ACHN (cell line): ENCODE measurements at places on chromosomes 16 and 17.
A peak's percentile ranks its signal among the peaks of the same experiment; 100 is the strongest.

DNA sequence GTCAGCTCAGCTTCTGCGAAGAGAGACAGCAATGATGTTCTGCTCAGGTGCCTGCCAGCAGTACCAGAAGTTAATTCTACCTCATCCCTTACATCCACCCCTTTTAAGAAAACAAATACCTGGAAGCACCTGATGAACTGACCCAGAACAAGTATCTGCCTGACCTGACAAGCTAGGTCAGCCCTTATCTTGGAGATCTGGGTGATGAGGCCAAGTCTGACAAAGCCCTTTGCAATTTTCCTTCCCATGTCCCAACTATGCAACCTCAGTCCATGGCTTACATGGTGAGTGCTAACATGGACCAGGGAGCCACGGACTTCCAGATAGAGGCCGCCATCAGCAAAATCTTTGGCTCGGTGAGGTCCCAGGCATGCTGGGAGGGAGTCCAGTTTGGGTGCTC lies 3.6 kb downstream of the ACADVL start:
- no peak for DNase-seq

DNA sequence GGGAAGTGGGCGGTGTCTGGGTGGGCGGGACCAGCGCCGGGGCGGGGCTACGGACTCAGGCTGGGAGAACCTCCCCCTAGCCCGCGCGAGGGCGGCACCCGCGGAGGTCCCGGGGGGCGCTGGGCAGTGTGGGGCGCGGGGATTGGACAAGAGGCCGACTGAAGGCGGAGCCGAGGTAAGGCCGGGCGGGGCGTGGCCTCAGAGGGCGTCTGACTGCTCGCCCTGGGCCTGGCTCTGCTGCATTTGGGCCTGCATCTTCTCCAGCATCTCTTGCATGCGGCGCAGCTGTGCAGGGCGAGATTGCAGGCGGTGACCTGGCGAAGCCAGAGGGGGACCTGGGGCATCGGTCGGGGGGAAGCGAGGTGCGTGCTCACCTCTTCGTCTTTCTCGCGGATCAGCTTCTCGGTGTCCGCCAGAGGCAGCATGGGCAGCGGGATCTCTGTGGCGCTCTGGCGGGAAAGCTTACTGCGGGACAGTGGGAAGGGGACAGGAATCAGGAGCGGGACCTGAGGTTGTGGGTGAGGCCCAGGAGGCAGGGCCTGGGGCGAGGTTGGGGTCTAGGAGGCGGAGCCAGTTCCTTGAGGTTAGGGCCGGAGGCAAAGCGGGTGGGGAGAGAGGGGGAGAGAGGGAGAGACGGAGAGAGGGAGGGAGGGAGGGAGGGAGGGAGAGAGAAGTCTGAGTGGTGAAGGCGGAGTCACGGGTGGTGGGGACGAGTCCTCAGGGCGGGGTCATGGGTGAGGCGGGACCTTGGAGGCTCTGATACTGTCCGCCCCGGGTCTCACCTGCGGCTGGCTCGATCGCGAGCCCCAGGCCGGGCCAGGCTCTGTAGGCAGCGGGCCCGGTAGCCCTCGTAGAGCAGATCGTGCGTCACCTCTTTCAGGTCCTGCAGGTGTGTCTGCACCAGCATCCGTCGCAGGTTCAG lies 3.9 kb downstream of the SEPTIN1 start:
- DNase-seq: peak; percentile 99

- DNase-seq: no peak
These were observed 66.7 kb downstream of the RPGRIP1L start for GRCh38 chr16:53636978-53637377.

DNA sequence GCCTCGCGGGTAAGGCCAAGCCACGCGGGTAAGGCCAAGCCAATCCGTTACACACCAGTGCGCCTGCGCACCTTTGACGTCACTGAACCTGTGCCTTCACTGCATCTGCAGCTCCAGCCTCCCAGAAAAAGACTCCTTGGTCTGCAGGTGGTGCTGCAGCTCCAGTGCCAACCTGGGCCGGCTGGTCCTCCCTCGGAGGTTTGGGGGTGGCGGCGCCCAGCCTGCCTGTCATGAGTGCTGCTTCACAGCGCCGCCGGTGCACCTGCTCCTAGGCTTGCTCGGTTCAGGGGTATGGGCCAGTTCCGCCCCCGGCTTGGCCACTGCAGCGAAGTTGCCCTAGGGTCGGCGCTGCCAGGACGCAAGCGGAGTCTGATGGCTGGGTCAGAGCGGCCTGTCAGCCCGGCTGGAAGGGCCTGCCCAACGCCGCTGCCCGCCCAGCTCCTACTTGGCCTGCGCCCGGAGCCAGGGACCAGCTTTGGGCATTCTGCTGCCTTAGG lies 146.6 kb downstream of the USP22 start:
- peak; percentile 11 for DNase-seq

DNA sequence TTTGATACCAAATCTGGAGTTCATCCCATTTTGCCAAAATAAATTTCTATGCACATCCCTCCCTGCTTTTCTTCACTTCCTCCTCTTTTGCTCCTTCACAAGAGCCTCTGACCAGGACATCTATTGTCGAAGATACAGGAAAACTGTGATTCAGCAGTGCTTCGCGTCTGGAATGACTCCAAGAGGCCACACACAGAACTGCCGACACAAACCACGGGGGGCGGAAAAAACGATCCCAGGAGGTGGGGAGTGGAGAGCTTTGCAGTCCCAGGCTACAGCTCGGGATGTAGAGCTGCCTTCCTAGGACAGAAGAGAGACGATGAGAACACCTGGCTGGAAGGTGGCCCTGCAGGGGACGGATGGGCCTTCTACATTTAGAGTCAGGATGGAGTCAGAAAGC lies 102.8 kb downstream of the XYLT1 start:
- no peak for DNase-seq

GRCh38 chr16:23788685-23789084 lies 33.9 kb downstream of the CHP2 start:
- no peak for DNase-seq

GRCh38 chr16:85554889-85555718 lies 58.0 kb upstream of the GSE1 start:
- peak; percentile 66 for DNase-seq

DNA sequence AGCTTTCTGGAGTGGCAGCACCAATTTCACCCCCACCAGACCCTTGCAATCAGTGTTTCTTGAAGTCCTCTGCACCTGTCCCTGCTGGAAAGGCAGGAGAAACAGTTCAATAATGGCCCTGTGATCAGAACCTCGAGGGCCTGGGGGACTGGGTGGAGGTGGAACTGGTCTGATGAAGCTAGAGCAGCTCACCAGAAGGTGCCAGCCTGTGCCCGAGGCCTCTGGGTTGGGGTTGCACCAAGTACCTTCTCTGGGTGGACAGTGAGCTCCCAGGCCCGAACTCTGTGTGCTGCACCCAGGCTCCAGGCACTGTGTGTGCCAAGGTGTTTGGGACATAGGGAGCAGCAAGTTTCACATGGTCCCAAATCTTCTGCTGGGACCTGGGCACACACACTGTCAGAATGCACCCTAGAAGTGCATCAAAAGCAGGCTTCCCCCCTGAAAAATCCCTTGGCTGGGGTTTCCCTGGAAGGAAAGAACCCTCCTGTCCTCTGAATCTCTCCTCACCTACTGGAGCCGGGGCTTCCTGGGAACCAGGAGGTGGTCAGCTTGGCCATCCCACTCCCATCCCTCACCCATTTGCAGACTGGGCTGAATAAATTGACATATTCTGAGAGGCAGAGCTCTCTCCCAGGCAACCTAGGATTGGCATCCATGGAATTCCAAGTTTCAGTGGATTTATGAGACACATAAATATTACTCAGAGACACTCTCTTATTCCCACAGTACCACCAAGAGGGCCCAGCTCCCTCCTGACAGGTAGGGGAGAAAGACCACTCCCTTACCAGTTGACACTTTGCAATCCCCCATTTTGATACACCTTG lies 17.4 kb downstream of the CD300LG start:
- DNase-seq: no peak
